ENCODE measurements at places on chromosomes 1 and 21.

DNA sequence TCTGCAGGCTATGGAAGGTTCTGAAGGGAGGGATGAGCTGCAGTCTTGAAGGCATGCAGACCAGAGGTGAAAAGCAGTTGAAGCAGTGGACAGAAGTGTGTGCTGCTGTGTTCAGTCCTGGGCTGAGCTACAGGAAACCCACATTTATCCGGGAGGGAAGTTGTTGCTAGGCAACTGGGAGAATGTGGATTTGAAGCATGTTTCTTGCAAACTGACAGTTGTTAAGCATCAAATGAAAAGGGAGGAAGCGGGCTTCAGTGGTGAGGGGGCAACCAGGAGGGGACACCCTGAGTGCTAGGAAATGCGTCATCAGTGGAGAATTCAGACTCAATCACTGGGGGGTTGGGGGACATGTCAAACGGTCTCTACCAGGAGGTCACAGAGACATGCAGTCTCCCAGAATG lies 28.7 kb downstream of the ABCA4 start:
- DNase-seq = no peak

DNA sequence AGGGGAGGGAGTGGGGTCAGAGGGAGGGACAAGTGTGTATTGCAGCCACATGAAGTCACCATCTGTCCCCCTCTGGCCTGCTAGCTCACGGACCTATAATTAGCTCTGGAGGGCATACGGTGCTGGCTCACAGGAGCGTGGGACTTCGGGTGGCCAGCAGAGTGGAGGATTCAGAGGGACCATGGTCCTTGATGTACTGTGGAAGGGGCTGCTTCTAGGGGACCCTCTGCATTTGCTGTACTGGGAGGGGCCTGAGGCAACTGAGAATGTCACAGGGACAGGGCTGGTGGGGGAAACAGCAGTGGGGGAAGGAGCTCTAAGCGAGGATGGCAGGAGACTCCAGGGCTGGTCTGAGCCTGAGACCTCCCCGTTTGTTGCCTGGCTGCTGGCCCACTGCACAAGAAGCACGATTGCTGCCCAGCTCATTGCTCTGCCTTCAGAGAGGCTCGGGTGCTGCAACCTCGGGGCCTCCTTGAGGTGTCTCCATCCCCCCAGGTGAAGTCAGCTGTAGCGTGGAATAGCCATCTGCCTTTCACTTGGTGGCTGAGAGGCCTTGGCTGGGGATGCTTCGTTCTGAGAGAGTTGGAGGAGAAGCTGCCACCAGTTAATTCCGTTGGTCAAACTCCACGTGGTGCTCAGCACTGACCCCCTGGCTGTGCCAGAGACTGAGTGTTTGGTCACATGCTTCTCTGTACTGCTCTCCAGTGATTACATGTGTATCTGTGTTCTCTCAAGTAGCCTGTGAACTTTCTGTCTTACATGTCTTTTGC lies 2.7 kb downstream of the PPFIA4 start:
- DNase-seq = no peak

GRCh38 chr1:84836145-84836544 lies 56.9 kb downstream of the LPAR3 start:
- no peak for DNase-seq

GRCh38 chr1:153779781-153780541 lies 4.8 kb downstream of the SLC27A3 start:
- no peak for DNase-seq

GRCh38 chr21:42981214-42981523 lies 6.8 kb downstream of the PKNOX1 start:
- DNase-seq = no peak

DNA sequence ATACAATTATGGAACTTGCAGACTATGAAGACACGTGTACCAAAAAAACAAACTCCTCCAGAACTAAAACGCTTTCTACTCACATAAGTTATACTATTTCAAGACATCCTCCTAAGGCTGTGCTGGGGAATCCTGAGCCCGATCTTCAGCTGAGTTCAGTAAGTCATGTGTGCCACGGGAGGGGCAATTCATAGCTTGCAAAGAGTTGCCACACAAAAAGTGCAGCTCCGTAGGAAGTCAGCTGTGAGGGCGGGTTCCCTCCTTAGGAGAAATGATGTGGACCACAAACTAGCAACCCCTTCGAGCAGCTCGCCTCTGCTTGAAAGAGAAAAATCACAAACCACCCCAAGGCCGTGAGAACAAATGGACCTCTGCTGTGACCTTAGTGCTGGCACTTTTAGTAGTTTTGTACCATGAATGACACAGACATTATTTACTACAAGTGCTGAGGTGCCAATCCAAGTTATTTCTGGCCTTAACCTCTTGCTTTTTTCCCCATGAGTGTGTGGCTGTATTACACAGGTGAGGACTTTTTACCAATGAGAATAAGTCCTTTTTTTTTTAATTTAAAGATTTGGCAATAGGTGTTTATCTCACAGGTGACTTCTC lies 35.8 kb upstream of the TRIM67 start:
- DNase-seq = no peak

- no peak for DNase-seq
Observed at GRCh38 chr1:55314740-55315139, 99.6 kb upstream of the USP24 start.

- DNase-seq = no peak
Observed at GRCh38 chr1:233064988-233065387, 114.6 kb downstream of the NTPCR start.

GRCh38 chr1:42368096-42368795 lies 12.3 kb upstream of the RIMKLA start:
- DNase-seq = no peak

DNA sequence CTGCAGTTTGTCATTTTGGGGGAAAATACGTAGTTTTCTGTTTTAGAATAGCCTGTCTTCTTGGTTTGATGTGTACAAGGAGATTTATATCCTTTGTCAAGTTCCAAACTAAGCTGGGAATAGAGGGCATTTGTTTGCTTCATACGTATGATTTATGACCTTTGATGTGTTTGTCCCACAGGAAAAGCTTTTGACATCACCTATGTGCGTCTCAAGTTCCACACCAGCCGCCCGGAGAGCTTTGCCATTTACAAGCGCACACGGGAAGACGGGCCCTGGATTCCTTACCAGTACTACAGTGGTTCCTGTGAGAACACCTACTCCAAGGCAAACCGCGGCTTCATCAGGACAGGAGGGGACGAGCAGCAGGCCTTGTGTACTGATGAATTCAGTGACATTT lies 79.9 kb downstream of the LAMC1 start:
- DNase-seq = no peak

- DNase-seq = no peak
Observed at GRCh38 chr1:234000557-234001041, 96.1 kb downstream of the SLC35F3 start.

DNA sequence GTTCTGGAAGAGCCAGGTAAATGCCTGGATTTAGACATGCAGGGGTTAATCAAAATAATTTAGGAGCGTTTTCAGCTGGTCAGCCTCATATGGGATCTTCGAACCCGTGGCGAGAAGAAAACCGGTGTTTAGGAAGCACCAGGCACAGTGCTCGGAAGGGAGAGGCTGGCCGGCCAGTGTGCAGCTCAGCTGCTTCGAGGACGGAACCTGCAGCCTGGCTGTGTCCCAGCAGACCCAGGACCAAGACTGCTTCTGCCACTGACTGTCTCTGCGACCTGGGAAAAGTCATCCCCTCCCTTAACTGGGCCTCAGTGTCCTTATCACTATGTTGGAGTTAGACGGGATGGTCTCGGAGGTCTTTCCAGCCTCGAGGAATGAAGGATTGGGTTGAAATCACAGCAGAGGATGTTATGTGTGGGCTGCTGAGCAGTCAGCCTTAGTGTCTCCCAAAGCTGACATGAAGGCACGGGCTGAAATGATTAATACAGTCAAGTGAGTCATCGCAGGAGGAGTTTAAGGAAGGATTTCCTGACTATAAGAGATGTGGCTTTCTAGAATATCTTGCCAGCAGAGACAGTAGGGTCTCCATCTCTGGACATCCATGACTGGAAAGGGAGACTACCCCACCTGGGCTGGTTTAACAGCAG lies 20.8 kb downstream of the PPFIA4 start:
- DNase-seq = no peak

DNA sequence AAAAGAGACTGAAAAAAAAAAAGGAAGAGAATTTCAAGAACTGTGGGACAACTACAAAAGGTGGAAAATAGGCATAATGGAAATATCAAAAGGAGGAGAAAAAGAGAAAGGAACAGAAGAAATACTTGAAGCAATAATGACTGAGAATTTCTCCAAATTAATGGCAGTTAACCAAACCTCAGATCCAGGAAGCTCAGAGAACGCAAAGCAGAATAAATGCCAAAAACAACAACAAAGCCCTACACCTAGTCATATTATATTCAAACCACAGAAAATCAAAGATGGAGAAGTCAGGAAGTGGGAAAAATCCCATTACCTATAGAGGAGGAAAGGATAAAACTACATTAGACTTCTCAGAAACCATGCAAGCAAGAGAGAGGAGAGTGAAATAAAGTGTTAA lies 20.7 kb upstream of the AHCYL1 start:
- DNase-seq = no peak

GRCh38 chr1:101497881-101498559 lies 261.2 kb downstream of the S1PR1 start:
- DNase-seq = no peak

DNA sequence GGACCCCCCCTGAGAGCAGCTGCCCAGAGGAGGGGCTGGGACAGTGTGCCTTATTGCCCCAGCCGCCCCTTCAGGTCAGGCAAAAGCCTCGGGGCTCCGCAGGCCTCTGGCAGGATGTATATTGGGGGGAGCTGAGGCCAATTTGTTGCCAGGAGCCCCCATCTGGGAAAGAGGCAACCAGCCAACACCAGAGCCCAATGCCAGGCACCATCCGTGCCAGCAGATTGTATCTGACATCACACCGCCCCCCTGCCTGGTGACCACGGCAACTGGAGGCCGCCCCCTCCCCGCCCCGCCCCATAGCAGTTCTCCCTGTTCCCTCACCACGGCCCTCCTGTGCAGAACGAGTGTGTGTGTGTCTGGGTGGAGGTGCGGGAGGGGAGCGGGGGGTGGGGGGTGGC lies 3.6 kb upstream of the PLEKHG5 start:
- no peak for DNase-seq

- peak; percentile 27 for DNase-seq
Observed at GRCh38 chr1:206808615-206809014, 36.3 kb upstream of the IL10 start.

DNA sequence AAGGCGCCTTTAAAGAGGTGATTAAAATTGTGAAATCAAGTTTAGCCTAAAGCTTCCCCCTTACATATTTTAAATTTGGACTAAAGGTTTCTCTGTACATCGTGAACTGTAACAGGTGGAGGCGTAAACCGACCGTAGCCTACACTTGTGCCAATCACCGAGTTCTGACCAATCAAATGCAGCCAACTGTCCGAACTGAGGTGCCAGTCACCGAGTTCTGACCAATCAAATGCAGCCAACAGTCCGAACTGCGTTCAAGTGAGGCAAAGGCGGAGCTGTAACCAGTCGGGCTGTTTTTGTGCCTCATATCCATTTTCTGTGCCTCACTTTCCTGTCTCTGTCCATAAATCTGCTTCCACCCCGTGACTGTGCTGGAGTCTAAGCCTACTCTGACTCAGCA lies 7.4 kb downstream of the TFF1 start:
- DNase-seq = no peak

GRCh38 chr1:202282596-202283283 lies 59.0 kb downstream of the UBE2T start:
- DNase-seq = no peak
